ENCODE measurements at places on chromosomes 2 and 18.
A peak's percentile ranks its signal among the peaks of the same experiment; 100 is the strongest.

- no peak for DNase-seq
These were observed 2.3 kb upstream of the SPRED2 start for GRCh38 chr2:65434592-65435241.

DNA sequence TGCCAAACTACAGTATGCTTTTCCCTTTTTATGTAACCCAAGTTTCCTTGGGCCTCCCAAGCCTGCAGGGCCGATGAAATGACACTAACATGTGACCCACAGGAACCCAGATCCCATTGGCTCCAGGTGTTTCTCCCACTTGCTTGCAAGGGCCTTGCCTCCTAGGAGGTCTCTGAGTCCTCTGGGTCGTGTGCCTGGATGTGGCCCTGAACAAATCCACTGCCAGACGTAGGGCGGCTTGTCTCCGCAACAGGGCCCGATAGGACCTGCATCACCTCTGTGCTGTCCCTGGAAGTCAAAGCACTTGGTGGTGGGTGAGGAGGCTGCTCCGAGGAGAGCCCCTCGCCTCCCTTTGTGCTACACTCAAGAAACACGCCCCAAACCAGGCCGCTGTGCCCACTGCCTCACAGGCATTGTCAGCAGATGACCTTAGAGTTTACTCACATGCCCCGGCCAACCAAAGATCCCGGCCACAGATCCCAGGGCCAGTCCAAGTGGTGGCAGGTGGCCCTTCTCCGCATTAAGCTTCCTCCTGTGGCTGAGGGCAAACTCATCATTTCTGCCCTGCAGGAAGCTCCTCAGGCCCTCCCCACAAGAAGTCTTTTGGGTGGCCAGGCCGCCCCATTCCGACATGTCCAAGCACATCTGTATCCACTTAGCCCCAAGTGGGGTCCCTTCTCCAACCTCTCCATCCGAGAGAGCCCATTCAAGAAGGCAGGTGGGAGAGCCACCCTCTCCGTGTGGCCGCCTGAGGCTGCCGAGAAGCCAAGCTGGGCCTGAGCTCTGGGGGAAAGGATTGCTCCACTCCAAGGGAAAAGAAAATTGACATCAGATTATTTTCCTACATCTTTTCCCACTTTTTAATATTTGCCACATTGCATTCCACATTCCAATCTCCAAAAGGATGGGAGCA, 76.7 kb downstream of the GFPT1 start:
- no peak for DNase-seq

DNA sequence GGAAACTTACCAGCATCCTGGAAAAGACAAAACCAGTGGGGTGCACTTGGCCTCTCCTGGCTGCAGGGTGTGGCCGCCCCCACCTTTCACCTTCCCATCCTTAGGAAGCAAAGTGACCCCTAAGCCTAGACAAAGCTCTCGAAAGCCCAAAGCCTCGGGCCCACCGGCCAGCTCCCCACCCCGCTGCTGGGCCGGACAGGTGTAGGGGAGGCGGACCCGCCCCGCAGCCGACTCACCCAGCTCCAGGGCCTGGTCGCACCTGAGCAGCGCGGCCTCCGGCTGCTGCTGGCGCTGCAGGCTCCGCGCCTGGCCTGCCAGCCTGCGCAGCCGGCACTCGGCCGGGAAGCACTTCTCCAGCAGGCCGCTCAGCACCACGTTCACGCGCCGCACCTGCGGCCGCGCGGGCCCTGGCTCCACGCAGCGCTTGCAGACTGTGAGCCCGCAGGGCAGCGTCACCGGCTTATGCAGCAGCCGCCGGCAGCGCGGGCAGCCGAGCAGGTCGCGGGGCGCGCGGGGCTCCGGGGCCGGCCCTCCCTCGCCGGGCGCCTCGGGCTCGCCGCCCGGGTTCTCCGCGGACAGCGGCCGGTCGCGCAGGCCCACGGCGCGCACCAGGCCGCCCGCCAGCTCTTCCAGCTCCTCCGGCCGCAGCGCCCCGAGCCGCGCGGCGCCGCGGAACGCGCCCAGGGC, 979 bp downstream of the LONRF2 start:
- DNase-seq: peak; percentile 10

- DNase-seq: no peak
These were observed 49.9 kb downstream of the TCF7L1 start for GRCh38 chr2:85183076-85183475.
